ENCODE measurements at places on chromosomes 13 and 19.

- no peak for DNase-seq
Observed at GRCh38 chr19:15944401-15944800, 4.4 kb upstream of the OR10H4 start.

DNA sequence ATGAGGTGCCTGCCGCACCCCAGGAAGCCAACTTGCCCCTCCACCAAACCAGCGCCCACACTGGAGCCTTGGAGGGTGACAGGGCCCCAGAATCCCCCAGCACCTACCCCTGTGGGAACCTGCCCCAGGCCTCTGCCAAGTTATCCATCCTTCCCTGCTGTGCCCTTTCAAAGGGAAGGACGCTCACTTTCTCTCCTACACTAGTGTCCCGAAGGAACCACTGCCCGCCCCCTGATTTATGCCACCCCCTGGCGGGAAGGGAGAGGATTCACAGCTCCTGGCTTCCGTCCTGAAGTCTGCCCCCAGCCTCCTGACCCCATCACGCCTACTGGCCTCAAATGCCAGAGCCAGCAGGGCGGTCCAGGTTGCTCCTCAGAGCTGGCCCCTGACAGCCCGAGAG, 1.4 kb downstream of the EVI5L start:
- no peak for DNase-seq

- no peak for DNase-seq
Observed at GRCh38 chr13:109704771-109705635, 81.4 kb downstream of the IRS2 start.

- DNase-seq: peak; percentile 62
Observed at GRCh38 chr19:41958367-41959055, 610 bp downstream of the RABAC1 start.

DNA sequence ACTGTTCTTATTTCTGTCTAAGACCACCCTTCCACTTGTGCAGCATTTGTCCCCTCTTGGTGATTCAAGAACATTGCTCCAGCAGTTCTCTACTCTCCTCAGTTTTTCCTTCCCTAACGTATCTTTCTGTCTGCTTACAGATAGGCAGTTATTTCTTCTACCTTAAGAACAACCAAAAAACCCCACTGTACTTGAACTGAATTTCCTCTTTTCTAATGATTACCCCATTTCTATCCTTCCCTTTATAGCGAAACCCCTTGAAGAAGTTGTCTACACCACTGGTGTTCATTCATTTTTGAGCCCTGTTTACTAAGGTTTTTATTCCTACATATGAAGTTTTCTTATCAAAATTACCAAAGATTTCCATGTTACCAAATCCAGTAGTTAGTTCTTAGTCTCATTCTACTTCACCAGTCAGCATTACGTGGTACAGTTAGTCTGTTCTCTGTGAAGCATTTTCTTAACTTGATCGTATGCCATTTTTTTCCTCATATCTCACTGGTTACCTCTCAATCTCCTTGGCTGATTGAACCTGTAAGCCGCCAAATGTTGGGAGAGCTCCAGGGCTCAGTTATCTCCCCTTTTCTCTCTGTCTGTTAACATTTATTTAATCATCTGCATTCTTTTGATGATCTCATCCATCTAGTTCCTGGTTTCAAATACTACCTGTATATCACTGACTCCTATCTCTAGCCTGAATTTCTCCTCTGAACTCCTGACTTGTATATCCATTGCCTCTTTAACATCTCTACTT, 9.0 kb downstream of the LSM14A start:
- DNase-seq: no peak

- DNase-seq: no peak
Observed at GRCh38 chr13:50463719-50464118, 379.8 kb downstream of the DLEU7 start.

DNA sequence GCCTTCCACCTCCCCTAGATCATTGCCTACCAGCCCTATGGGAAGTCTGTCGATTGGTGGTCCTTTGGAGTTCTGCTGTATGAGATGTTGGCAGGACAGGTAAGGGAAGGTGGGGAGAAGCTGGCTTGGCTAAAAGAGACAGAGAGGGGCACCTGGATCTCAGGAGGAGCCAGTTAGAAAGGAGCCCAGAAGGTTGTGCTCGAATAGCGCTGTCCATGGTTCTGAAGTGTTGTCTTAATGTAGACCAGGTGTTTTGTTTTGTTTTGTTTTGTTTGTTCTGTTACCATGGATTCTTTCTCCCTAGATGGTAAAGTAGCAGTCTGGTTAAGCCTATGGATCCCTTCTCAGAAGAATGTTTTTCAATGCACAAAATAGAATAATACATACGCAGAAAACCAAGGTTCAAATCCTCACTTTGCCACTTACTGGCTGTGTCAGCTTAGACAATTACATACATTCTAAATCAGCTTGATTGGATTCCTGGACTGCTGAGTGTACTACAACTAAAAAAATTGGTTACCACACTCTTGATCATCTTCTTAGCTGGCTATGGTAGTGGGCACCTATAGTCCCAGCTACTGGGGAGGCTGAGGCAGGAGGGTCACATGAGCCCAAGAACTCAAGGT, 5.9 kb upstream of the CACNG7 start:
- no peak for DNase-seq

DNA sequence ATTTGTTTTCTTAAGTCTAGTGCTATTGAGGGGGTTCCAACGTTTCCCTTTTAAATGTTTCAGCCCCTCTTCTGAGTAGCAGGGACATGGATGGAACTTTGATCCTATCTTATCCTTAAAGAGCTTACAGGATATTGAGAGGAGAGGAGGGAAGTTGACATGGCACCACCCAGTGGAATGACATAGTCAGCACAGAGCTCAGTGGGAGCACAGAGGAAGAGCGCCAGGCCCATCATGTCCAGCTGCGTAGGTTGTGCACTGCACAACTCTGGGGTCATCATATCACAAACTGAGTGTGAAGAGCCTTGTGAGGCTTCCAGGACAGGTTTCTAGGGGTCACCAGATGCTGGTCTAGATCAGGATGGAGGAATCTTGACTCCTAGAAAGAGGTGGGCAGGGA, 4.6 kb upstream of the CDC42EP5 start:
- DNase-seq: no peak

- no peak for DNase-seq
Observed at GRCh38 chr19:43692877-43693276, 22.9 kb upstream of the PLAUR start.

GRCh38 chr13:76868371-76868770, 17.8 kb downstream of the KCTD12 start:
- DNase-seq: no peak

GRCh38 chr13:112509190-112509589, 78.8 kb downstream of the TUBGCP3 start:
- DNase-seq: no peak

- DNase-seq: no peak
Observed at GRCh38 chr13:76936763-76937162, 11.5 kb upstream of the ACOD1 start.

GRCh38 chr19:55649268-55650125, 1.5 kb downstream of the CCDC106 start:
- no peak for DNase-seq

GRCh38 chr13:73278186-73278585, 219.4 kb downstream of the KLF5 start:
- DNase-seq: no peak

DNA sequence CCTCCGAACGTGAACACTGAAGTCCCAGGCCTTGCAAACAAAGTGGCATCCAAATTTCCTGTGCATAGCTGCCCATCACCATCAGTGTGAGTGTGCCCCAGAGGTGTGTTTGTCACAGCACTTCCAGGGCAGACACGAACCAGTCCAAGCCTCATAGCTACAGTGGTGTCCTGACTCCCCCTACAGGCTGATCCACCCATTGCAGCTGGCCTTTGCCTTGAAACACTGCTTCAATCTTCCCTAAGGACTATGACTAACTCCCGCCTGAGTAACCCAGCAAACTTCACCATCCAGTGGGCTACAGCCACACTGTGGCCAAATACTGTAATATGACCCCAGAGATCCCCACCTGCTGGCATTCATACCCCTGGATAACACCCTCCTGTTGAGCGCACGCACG, 3.9 kb downstream of the ZNF266 start:
- DNase-seq: no peak

GRCh38 chr13:91668866-91669495, 270.6 kb downstream of the GPC5 start:
- no peak for DNase-seq

- no peak for DNase-seq
Observed at GRCh38 chr19:6718741-6719539, 1.5 kb downstream of the C3 start.

DNA sequence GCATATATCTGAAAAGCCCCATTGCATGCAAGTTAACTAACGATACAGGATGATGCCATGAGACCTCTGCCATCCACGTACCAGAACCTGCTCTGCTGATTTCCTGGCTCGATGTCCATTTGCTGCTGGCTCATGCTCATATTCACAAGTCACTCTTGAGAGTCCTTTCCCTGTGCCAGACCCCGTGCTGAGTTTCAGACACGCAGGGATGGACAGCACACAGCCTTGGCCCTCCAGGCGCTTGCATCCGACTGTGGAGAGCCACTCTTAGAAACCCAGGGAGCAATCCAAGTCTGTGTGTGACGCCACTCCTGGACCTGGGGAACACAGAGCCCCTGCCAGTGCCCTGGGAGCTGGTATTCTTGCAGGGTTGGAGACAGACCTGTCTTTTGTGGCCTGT, 37.6 kb upstream of the TSHZ3 start:
- no peak for DNase-seq

DNA sequence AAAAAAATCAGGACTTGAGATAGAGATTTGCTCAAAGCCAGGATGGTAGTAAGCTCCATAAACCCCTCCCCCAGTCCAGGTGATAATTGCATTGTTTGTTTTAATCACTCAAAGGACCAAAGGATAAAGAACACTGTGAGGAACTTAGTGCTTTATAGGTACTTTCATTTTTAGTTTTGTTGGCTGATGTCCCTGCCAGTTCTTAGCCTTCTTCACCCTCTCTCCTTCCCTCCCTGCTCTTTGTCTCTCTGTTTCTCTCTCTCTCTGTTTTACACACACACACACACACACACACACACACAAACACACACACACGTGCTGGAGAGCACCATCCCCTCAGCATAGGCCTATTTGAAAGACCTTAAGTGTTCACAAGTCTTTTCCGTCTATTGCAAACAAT, 5.2 kb downstream of the FRY start:
- DNase-seq: no peak

- DNase-seq: no peak
Observed at GRCh38 chr19:43751466-43752220, 3.1 kb downstream of the SMG9 start.

GRCh38 chr19:39276740-39277139, 8.5 kb downstream of the IFNL2 start:
- DNase-seq: no peak

GRCh38 chr19:7272856-7273578, 21.2 kb downstream of the INSR start:
- no peak for DNase-seq

- no peak for DNase-seq
Observed at GRCh38 chr19:8478598-8478997, 23.8 kb downstream of the PRAM1 start.

GRCh38 chr13:76971215-76971614, 20.7 kb upstream of the CLN5 start:
- DNase-seq: no peak

DNA sequence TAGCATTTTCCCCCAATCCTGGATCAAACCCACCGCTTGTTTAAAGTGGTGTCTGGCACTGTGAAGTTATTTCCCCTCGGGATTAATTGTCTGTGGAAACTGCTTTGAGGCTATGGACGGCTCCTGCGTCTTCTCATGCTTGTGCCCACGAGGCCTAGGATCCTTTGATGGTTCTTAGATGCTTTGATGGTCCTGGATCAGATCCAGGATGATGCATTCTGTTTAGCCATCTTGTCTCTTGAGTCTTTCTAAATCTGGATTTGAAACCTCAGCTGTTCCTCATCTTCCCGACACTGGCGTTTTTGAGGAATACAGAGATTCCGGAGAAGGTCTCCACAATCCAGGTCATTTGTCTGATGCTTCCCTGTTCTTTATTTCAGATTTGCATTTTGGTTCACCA, 36.1 kb upstream of the USP29 start:
- no peak for DNase-seq

GRCh38 chr13:21615427-21615826, 11.5 kb upstream of the MICU2 start:
- DNase-seq: no peak

DNA sequence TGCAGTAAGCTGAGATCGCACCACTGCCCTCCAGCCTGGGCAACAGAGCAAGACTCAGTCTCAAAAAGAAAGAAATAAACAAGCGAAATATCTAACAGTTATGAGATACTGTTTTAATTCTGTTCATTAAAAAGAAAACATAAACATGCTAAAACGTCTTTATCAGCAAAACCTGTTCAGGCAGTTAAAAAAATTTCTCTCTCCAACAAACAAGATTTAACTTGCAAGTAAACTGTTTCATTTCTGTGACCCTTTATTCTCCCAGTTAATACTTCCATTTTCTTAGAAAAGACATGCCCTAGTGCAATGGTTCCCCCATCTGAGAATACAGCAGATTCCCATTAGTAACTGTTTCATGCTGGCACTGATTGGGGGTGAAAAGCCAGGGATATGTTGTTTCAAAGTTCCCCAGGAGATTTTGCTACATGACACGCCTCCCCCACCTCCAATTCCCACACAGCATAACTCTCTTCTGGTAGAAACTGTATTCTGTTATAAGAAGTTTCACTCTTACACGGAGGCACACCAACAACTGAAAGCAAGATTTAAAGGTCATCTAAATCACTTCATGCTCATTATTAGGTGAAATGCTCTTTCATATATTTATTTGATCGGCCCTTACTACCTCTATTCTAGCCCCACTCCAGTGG, 24.4 kb downstream of the ELF1 start:
- no peak for DNase-seq

DNA sequence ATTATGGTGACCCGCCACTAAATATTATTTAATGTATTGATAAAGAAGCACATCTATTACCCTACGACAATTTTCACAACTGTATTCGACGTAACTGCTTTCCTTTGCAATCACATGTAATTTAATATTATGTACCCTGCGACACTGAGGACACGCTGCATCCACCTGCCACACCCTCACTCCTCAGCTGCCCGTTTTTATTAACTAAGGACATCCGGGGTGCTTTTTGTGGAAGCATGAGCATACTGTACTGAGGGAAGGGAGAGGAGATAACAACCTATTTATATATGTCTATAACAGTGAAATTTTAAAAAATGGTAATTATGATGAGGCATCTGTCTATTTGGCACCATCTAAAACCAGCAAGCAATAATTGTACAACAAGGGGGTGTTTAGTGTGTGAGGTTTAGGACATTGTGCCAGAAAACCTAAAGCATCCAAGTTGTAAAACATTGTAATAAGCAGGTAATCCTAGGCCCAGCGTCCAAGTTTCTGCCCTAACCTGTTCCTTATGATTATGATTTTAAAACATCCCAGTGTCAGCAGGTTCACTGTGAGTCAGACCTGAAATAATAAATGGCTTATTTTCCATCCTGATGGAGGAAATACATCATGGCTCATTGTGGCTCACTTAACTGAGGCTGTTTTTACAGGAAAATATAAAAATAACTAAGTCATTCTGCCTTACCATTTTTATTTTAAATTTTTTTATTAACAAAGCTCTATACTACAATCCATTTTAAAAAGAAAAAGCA, 56.3 kb downstream of the FOXO1 start:
- DNase-seq: no peak

GRCh38 chr13:39597838-39598237, 5.2 kb downstream of the LHFPL6 start:
- no peak for DNase-seq

GRCh38 chr19:36140304-36141038, 605 bp downstream of the CAPNS1 start:
- peak; percentile 31 for DNase-seq

Measured in stimulated activated CD4-positive, alpha-beta T cell treated with anti-CD3 and anti-CD28 coated beads, Interleukin-1b, Interleukin-23, amount 100 ng/mL, for 24 hours (primary cell).